ENCODE measurements at places on chromosomes 5 and 9. TPM values are rescaled to one million over a fixed set of nuclear protein-coding genes. Genes with fewer than 3 reads are reported as not detected.

The C5orf52 gene
- total RNA-seq, result not detected

The PNPLA7 gene
- 7.2 TPM for total RNA-seq

The MSMP gene
- not detected for total RNA-seq

The TSSK1B gene
- 0.42 TPM for total RNA-seq

The INSYN2B gene
- 2.7 TPM for total RNA-seq

The PHF24 gene
- total RNA-seq, result not detected

GRCh38 chr5:154546719-154547118 lies 68.7 kb upstream of the HAND1 start:
- no peak overlapping the region for H3K4me3 ChIP-seq
- no peaks in the 10 kb centered on the region for H3K36me3 ChIP-seq
- peaks cover 66% of the 10 kb centered on the region for H3K27me3 ChIP-seq
- no peaks in the 10 kb centered on the region for H3K4me1 ChIP-seq

- H3K27me3 ChIP-seq, result peaks cover 66% of the 10 kb centered on the region
- H3K27ac ChIP-seq, result no peak overlapping the region
- H3K4me1 ChIP-seq, result no peaks in the 10 kb centered on the region
- no peaks in the 10 kb centered on the region for H3K36me3 ChIP-seq
Measured at GRCh38 chr5:58490402-58491050, 709 bp upstream of the GAPT start.

DNA sequence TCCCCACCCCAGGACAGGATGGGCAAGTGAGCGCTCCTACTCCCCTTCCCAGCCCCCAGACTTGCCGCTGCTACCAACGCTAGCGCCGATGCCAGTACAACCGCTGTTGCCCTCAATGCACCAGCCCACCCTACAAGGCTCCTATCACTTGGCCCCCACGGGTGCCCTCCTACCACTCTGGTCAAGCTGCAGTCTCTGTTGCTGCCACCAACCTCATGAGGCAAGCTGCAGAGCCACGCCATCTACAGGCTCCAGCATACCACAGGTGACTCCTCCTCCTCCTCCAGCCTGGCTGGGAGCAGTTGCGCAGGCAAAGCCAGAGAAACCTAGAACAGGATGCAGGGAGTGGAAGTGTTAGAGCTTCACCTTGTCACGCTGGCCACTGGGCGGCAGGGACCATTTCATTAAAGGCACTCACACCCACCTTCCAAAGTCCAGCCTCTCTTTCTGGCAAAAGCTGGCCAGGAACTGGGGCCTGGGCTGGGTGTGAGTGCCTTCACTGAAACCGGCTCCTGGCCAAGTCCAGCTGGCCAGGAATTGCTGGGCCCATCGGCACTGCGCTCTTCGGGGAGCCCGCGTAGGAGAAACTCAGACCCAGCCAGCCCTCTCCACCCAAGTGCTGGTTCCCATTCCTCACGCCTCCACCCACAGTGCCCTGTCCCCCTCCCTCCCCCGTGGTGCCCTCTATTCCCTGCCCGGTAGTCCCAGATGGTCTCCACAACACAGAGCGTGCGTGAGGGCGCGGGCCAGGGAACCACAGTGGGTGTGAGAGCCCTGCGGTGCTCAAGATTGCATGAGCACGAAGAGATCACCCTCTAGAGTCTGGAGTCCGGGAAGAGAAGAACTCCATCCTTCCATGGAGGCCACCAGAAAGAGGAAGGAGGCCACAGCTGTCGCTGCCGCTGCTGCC lies 1.6 kb upstream of the PCAT7 start:
- H3K27ac ChIP-seq, result no peak overlapping the region
- H3K36me3 ChIP-seq, result peaks cover 4% of the 10 kb centered on the region
- DNase-seq, result no peak
- peaks cover 32% of the 10 kb centered on the region for H3K4me1 ChIP-seq
- H3K27me3 ChIP-seq, result no peaks in the 10 kb centered on the region
- H3K4me3 ChIP-seq, result no peak overlapping the region

- H3K4me3 ChIP-seq, result no peak overlapping the region
- no peaks in the 10 kb centered on the region for H3K36me3 ChIP-seq
- H3K27ac ChIP-seq, result no peak overlapping the region
- no peaks in the 10 kb centered on the region for H3K4me1 ChIP-seq
- peaks cover 2% of the 10 kb centered on the region for H3K27me3 ChIP-seq
Measured at GRCh38 chr5:102231693-102232619, 64.1 kb downstream of the SLCO4C1 start.

- no peaks in the 10 kb centered on the region for H3K27me3 ChIP-seq
- H3K4me1 ChIP-seq, result peaks cover 33% of the 10 kb centered on the region
- no peak for DNase-seq
- H3K36me3 ChIP-seq, result peaks cover 16% of the 10 kb centered on the region
- H3K27ac ChIP-seq, result no peak overlapping the region
Measured at GRCh38 chr5:140566665-140567064, 2.0 kb downstream of the SLC35A4 start.

DNA sequence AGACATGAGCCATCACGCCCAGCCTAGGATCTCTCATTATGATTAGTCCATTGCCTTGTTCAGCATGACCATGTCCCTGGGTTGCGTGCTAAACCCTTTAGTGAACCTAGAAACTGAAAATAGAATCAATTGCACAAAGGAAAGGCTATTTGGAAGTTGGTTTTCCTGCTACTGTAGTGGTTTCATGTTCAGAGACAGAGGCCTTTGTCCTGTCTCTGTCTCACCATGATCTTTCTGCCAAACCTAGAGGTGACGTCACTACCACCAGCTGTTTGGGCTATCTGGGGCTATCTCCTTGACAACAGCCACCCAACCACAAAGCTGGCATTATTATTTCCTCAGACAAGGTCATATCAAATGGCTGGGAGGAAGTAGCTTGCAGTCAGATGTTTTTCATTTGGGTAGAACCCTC lies 4.0 kb upstream of the CDK5RAP2 start:
- no peak for DNase-seq
- peaks cover 16% of the 10 kb centered on the region for H3K4me1 ChIP-seq
- no peaks in the 10 kb centered on the region for H3K36me3 ChIP-seq
- H3K27me3 ChIP-seq, result no peaks in the 10 kb centered on the region
- no peak overlapping the region for H3K4me3 ChIP-seq

- DNase-seq, result no peak
- H3K4me1 ChIP-seq, result peaks cover 5% of the 10 kb centered on the region
- no peak overlapping the region for H3K4me3 ChIP-seq
Measured at GRCh38 chr9:80049096-80049782, 477.5 kb downstream of the TLE4 start.

DNA sequence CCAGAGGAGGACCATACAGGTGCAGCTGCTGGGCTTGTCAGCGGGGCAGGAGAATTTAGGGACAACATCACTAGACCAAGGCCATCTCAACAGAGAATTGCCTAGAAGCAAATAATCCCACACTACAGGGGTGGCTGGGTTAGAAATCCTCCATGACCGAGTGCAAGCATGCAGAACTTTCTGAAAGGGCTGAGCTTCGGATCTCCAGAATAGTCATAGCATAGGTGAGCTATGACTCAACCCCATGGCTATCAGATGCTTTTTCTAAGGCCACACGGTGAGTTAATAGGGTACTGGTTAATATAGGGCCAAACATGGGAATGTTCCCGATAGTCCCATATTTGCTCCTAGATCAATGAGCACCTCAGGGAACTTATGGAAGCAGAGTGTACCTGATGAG lies 4.2 kb downstream of the KCNIP1 start:
- no peak overlapping the region for H3K4me3 ChIP-seq
- no peaks in the 10 kb centered on the region for H3K27me3 ChIP-seq
- DNase-seq, result no peak
- no peaks in the 10 kb centered on the region for H3K36me3 ChIP-seq
- no peak overlapping the region for H3K27ac ChIP-seq
- H3K4me1 ChIP-seq, result peaks cover 58% of the 10 kb centered on the region

DNA sequence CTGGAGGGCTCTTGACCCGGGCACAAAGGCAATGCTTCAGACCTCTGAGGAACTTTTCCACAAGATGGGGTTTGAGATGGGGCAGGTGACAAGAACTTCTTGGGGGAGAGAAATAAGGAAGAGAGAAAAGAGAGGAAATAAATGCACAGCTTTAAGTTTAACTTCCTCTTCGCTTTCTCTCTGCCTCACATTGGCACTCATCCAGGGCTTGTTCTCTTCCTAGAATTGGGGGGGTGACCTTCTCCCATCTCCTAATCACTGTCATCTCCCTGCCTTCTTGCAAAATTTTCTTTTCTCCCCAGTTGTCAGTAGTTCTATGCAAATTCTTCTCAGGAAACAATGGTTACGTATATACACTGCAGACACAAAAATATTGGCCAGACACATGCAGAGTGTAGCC lies 19.1 kb upstream of the ADCY2 start:
- H3K27ac ChIP-seq, result no peak overlapping the region
- DNase-seq, result no peak
- H3K4me3 ChIP-seq, result no peak overlapping the region

GRCh38 chr5:68683632-68684036 lies 410.2 kb upstream of the SLC30A5 start:
- H3K27ac ChIP-seq, result no peak overlapping the region
- peaks cover 23% of the 10 kb centered on the region for H3K4me1 ChIP-seq
- H3K36me3 ChIP-seq, result no peaks in the 10 kb centered on the region
- H3K27me3 ChIP-seq, result no peaks in the 10 kb centered on the region

- no peak overlapping the region for H3K27ac ChIP-seq
- H3K36me3 ChIP-seq, result no peaks in the 10 kb centered on the region
- DNase-seq, result no peak
- no peaks in the 10 kb centered on the region for H3K27me3 ChIP-seq
Measured at GRCh38 chr5:2557435-2557834, 194.0 kb downstream of the IRX2 start.

GRCh38 chr5:180717989-180718388 lies 21.9 kb downstream of the OR2Y1 start:
- DNase-seq, result no peak
- H3K4me1 ChIP-seq, result no peaks in the 10 kb centered on the region
- H3K27me3 ChIP-seq, result peaks cover 45% of the 10 kb centered on the region
- H3K27ac ChIP-seq, result no peak overlapping the region

DNA sequence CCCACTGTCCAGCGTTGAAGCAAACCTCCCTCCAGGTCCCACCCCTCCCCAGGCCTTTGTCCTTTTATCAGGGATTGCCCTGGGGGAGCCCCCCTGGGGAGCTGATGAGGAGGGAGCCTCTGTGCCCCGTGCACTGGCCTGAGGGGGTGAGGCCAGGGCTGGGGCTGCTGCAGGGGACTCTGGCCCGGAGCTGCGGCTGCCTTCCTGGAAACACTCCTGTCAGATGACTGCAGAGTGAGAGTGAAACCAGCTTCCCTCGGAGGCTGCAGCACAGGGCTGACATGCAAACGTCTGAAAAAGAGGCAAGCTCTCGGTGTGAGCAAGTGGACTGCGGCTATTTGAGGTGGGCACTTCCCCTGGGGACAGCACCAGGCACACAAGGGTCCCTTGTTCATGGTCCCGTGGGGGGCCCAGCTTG lies 4.6 kb upstream of the TRAF2 start:
- peaks cover 18% of the 10 kb centered on the region for H3K4me1 ChIP-seq
- no peak for DNase-seq
- peak overlapping the region; percentile 35 for H3K4me3 ChIP-seq

- H3K36me3 ChIP-seq, result no peaks in the 10 kb centered on the region
- DNase-seq, result no peak
- peaks cover 43% of the 10 kb centered on the region for H3K27me3 ChIP-seq
- H3K27ac ChIP-seq, result no peak overlapping the region
- no peak overlapping the region for H3K4me3 ChIP-seq
Measured at GRCh38 chr5:14595891-14596290, 14.3 kb downstream of the OTULINL start.

DNA sequence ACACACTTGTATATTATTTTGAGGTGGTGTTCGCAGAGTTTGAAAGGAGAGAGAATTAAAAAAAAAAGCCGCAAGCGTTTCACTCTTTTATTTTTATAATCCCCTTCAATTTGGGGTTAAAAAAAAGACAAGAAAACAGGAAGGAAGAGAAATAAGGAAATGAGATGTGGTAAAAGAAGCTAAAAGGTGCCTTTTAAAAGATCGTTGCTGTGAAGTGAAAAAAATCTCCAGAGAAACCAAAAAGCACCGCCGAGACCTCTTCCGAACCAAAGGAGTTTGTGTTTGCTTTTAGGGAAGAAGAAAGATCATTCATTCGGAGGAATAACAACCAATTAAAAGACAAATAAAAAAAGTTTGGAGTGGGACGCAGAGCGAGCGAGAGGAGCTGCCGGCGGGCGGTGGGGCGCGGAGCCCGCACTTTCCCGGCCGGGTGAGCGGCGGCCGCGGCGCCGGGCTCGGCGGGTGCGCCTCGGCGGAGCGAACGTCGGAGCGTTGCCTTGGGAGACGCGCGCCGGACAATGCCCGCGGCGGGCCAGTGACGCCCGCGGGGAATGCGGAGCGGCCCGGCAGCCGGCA lies 355 bp downstream of the TLE4 start:
- H3K27ac ChIP-seq, result no peak overlapping the region
- H3K27me3 ChIP-seq, result no peaks in the 10 kb centered on the region
- no peak overlapping the region for H3K4me3 ChIP-seq

DNA sequence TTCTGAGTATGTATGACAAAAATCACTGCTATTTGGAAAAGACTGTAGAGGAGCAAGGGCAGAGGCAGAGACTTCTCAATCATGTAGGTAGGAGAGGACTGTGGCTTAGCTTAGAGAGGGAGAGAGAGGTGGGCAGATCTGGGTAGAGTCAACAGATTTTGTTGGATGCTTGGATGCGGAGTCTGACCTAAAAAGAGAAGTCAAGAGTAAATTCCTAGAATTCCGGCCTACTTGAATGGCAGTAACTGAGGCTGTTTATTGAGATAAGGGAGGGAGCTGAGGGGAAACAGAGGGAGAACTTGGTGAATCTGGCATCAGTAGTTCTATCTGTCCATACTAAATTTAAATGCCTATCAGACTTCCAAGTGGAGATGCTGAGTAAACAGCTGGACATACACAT lies 2.4 kb downstream of the TICAM2 start:
- no peak for DNase-seq
- no peak overlapping the region for H3K4me3 ChIP-seq
- peak overlapping the region; percentile 75 for H3K27ac ChIP-seq

GRCh38 chr9:136697146-136697820 lies 10.0 kb upstream of the AGPAT2 start:
- no peak overlapping the region for H3K27ac ChIP-seq
- peaks cover 11% of the 10 kb centered on the region for H3K4me1 ChIP-seq
- DNase-seq, result no peak
- no peaks in the 10 kb centered on the region for H3K36me3 ChIP-seq

DNA sequence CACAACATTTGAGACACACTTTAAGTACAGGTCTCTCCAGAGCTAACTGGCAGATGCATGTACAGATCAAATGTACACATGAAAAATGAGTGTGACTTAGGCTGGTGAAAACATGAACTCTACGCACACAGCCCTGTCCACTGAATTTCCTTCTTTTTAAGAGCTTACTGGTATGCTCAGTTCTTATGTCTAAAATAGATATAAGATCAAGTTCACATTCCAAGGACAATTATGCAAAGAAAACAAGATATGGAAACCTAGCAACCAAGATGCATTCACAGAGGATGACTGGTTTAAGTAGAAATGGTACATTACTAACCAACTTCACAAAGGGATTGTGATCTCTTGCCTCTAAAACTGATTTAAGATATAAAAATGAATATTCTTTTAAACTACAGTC lies 56.7 kb downstream of the TLE1 start:
- H3K36me3 ChIP-seq, result peaks cover 43% of the 10 kb centered on the region
- no peaks in the 10 kb centered on the region for H3K27me3 ChIP-seq
- peak overlapping the region; percentile 51 for H3K27ac ChIP-seq
- peaks cover 36% of the 10 kb centered on the region for H3K4me1 ChIP-seq

GRCh38 chr5:96687080-96687479 lies 24.9 kb downstream of the CAST start:
- peak overlapping the region; percentile 24 for H3K27ac ChIP-seq
- H3K36me3 ChIP-seq, result peaks cover 8% of the 10 kb centered on the region
- H3K4me3 ChIP-seq, result peak overlapping the region; percentile 39
- H3K4me1 ChIP-seq, result peaks cover 19% of the 10 kb centered on the region
- no peak for DNase-seq

Data from osteocyte (in vitro differentiated cells).